ENCODE measurements at places on chromosomes 7 and 10.

DNA sequence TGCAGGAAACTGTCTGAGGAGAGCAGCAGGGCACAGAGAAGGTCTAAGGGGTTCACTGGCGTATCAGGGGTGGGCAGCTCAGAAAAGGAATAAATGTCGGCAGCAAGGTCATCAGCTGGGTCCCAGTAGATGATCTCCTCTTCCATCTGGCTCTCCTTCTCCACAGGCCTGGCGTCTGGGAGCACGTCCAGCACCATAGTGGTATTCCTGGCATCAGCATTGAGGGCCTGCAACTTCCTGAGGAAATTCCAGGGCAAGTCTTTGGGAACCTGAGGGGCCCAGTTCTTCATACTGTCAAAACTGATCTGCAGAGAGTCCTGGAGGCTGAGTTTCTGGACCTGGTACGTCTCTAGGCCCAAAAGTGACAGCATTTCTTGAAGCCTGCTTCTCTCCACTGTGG is 9.6 kb upstream of the MRPS24 start:
- DNase-seq, result no peak

DNA sequence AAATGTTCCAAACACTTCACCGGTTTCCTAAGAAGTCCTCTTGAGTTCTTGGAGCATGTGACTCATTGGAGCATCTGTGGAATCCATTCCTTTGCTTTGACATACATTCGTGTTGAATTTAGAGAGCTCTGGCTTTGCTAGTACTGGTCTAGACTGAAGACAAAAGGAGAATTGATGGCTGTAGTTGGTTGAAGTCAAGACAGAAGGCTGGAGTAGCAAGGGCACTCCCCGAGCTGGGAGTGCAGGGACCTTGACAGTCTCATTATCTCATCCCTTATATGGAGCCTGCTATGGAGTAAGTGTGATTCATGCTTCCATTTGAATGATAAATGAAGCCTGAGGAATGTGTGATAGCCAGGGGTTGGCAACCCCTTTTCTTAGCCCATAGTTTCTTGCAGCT is 1249.1 kb downstream of the TYW1 start:
- no peak for DNase-seq

DNA sequence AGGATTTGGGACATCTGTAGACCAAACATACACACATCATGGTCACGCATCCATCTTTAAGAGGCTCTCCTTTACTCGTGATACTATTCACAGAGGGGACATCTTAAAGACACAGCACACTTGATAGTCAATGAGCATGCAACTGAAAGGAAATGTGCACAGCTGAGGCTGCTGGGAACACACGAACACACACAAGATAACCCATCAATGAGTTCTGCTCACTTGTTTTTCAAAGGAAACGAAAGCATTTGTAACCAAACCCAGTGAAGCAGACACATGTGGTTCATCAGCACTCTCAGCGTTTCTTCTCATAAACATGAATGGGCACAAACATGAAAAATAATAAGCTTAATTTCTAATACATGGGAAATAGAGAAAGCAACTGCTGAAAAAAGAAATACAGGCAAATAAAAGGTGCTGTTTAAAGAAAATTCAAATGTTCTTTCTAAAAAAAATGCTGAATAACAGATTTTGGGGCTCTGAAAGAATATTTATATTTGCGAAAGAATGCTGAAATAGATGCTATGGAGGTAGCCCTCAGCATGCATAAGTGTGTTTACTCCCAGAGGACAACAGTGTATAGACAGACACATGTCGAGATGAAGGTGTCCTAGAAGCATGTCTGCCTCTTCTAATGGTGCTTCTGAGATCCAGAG is 59.7 kb upstream of the LAMB4 start:
- DNase-seq, result no peak

- DNase-seq, result no peak
These were observed 109.5 kb upstream of the GJD4 start for GRCh38 chr10:35495521-35496119.

GRCh38 chr7:17183630-17184328 is 114.7 kb upstream of the AHR start:
- DNase-seq, result no peak

- DNase-seq, result peak; percentile 44
These were observed 10.7 kb upstream of the IDI2 start for GRCh38 chr10:1036341-1036791.

- no peak for DNase-seq
These were observed 56.4 kb upstream of the ANKRD1 start for GRCh38 chr10:90977162-90977854.

- no peak for DNase-seq
These were observed 18.5 kb upstream of the GAD2 start for GRCh38 chr10:26198119-26198518.

DNA sequence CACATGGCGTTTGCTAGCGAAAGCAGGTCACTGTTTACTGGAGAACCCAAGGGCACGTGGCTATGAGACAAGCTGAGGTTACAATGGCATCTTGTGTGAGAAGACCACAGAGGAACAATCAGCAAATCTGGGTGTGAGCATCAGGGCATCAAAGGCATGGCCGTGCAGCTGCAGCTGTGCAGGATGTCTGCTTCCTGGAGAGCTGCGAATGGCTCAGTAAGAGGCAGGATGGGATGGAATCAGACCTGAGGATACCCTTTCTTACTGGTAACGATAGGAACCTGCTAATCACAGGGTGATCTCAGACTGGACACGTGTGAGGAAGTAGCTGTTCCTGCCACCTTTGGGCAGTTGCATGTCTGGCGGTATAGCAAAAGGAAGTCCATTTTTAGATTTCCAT is 119.5 kb downstream of the RNF216 start:
- DNase-seq, result no peak

DNA sequence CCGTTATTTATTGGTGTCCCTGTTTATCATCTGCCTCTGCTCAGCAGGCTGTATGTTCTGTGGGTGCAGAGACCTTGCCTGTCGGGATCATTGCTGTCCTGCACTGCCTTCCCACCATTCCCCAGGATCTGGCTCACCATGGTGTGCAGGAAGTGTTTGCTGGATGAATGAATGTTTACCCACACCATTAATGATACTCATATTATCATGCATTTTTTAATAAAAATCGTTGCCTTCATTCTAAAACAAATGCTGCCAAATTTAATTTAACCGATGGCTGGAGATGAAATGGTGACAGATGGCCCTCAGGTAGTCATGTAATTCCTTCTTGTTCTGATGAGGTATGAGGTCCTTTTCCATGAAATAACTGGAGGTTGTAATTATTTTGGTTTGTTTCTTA is 22.5 kb downstream of the PLPP4 start:
- no peak for DNase-seq

GRCh38 chr10:98525969-98526368 is 79.2 kb upstream of the HPS1 start:
- no peak for DNase-seq

DNA sequence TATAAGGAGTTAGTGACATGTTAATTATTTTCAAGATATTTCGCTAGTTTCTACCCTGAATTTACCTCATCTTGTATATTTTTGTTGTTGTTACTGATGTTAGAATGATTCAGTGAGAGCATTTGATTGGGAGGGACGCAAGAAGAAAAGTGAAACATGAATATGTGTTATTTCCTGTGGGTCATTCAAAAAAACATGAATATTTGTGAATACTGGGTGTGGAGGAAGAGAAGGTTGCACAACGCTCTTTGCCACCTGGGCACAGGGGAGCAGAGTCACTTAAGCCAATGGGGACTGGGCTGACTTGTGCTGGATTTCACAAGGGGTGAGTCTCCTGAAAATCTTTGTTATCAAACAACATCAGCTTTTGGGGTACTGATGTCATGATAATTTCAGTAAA is 39.5 kb downstream of the AGK start:
- DNase-seq, result peak; percentile 26

DNA sequence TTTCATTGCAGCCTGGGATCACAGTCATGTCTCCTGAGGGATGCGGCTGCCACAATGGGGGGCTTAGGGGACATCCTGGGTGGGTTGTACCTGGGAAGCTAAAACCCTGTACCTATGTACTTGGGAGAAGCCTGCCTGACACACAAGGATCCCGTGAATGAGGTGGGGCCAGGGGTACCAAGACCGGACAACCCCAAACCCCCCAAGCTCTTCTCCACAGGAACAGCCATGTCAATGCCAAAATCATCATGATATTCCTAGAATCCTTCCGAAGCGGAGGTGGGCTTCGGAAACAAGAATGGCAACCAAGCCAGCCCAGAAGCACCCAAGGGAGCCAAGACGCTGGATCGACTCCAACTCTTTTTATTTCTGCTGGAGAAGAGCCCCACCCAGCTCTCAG is 260.3 kb upstream of the TCERG1L start:
- no peak for DNase-seq

Measured in upper lobe of left lung (tissue), 6 donors.